ENCODE measurements at places on chromosomes 12 and 14.
A peak's percentile ranks its signal among the peaks of the same experiment; 100 is the strongest.

GRCh38 chr12:16763901-16764300 is 157.9 kb upstream of the LMO3 start:
- no peak for DNase-seq

DNA sequence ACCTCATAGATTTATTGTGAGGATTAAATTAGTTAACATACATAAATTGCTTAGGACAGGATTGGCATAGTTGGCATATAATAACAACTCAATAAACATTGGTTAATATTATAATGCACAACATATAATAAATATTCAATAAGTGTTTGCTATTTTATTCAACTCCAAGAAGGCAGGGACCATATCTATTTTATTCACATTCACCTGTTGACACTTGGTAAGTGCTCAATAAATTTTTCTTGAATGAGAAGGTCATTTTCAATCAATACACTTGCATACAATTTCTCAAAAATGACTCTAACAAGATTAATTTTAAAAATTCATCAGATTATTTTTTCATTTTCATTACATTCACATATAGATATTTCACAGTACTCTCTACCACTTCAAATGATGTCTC is 12.4 kb upstream of the NUP107 start:
- no peak for DNase-seq

DNA sequence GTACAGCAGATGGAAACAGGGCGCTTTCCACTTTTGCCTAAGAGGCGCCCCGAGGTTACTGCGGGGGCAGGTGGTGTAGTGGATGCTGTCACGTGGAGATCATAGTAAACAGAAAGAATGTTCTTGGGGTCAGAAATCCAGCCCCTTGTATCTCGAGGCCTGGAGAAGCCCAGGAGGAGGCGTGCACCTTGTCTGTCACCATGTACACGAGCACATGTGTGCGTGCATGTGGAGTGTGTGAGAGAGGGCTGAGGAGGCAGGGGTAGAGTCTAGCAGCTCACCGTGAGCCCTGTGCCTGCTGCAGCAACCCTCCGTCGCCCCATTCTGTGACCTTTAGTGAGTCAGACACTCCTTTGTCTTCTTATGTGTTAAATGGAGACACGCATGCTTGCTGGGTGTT is 59.0 kb downstream of the CACNA1C start:
- DNase-seq: no peak

GRCh38 chr12:6917491-6918231 is 3.3 kb downstream of the ENO2 start:
- DNase-seq: no peak

- no peak for DNase-seq
Measured at GRCh38 chr12:93139028-93139665, 210.1 kb upstream of the EEA1 start.

GRCh38 chr14:41230683-41231082 is 376.0 kb upstream of the LRFN5 start:
- no peak for DNase-seq

DNA sequence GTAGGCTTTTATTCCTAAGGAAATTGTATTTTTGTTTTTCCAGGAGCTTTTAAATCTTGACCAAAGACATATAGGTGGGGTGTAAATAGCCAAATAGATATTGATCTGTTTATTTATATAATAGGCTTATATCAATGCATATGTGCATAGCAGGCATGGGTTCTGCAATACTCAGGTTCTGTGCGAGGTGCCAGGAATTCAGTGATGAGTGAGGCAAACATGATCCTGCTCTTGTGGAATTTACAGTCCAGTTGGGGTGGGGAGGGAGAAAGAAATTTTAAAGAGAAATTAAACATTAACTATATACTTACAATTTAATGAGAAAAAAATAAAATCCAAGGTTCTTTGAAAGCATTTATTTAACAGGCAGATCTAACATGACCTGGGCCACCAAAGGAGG is 160.3 kb upstream of the HIF1A start:
- DNase-seq: no peak

DNA sequence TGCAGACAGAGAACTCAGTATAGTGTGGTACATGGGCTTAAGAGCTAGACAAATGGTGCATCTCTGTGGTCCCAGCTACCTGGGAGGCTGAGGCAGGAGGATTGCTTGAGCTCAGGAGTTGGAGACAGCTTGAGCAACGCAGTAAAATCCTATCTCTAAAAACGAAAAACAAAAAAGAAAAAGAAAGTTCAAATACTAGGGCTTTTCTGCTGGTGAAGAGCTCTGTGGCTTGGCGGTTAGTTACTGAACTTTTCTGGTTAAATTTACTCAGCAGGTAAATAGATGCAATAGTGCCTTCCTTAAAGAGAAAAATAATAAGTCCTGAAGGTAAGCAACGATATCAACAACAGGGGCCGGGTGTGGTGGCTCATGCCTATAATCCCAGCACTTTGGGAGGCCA is 31.4 kb upstream of the RAP1B start:
- no peak for DNase-seq

- DNase-seq: peak; percentile 85
Measured at GRCh38 chr14:96502621-96503305, 581 bp downstream of the PAPOLA start.

DNA sequence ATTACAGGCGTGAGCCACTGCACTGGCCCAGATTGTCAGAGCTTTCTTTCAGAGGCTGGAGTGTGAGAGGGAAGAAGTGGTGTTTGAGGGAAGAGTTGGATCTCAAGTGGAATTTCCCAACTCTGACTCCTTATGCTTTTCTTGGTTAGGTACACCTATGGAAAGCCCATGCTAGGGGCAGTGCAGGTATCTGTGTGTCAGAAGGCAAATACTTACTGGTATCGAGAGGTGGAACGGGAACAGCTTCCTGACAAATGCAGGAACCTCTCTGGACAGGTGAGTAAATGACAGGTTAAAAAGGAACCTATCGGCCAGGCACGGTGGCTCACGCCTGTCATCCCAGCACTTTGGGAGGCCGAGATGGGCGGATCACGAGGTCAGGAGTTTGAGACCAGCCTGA is 14.9 kb downstream of the A2ML1 start:
- no peak for DNase-seq

DNA sequence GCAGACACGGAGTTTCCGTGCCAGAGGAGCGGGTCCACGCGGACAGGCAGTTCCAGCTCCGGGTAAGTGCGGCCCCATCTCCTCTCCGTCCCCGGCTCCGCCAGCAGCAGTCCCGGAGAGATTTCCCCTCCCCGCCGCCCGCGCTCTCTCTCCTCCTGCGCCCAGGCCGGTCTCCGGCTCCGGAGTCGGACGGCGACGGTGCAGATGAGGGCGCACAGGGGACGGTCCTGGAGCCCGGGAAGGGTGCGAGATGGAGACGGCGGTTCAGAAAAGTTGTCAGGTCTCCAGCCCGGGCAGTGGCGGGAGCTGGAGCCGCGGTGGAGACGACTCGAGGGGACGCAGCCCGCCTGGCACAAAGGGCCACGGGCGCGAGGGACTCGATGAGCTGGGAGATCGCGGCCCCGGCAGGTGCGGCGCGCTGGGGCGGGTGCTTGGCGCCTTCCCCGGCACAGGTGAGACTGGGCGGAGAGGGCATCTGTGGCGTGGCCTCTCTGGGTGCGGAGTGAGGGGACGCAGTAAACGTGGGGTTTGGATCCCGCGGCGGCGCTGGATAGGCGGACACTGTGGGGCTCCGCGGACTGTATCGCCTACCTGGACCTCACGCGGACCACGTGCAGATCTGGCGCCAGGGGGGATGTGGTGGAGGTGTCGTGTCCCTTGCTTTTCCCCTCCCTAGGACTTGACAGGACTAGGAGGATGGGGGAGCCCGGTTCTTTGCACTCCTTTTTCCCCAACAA is 1540.3 kb upstream of the TMEM132C start:
- no peak for DNase-seq

- DNase-seq: no peak
Measured at GRCh38 chr14:96602186-96602585, 100.0 kb downstream of the PAPOLA start.

DNA sequence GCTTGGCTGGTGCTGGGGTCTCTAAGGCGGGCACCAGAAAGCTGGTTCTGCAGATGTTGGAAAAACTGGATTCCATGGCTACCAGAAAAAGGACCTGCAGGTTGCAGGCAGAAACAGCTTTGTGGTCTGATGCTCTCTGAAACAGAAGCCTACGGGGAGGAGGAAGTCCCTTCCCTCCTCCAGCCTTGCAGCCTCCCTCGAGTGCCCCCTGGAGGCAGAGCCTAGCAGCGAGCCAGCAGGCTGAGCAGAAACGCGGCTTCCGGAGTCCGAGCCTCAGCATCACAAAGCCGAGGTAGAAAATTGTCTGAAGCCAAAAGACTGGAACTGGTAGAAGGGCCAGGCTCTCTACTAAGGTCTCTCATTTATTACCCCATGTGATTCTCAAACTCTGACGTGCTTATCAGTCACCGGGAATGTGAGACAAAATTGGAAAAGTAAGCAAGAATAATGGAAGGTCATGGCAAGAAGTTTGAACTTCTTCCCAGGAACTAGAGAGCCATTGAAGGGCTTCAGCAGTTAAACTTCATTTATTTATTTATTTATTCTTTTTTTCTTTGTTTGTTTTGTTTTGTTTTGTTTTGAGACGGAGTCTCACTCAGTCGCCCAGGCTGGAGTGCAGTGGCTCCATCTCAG is 82.2 kb upstream of the CPSF6 start:
- peak; percentile 73 for DNase-seq

DNA sequence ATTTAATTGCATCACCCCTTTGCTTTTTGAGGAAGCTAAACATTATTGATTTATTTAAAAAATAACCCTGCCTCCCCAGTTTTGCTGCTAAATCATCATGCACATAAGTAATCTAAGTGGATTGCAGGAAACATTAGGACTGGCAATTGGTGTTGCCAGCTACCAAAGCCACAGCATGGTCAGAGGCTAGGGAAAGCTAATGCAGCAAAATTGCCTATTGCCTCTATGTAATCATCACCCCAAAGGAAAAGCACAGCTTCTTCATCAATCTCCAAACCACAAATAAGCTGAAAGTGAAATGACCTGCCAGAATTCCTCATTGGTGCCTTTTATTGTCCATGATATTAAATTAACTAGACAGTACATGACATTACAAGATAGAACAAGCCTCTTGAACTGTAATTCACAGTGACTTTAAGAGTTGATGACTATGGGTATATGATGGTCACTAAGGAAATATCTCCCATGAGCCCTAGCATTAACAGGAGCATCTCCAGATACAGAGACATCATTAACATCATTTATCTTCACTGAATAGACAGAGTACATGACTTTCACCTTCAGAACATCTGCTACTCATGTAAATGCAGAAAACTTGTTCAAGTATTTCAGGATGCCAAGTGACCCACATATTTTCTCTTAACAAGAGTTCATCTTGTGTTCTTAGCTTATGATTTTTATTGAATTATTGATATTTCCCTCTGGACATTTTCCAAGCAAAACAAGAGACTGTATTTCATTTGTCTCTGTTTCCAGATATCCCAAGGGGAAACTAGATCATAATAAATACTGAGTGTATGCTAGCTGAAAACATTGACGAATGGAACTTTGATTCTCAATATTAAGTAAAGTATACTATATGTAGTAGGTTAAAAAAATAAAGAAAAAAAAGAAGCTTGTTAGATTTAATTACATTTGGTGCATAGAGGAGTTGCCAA is 29.4 kb downstream of the PTPRR start:
- no peak for DNase-seq

DNA sequence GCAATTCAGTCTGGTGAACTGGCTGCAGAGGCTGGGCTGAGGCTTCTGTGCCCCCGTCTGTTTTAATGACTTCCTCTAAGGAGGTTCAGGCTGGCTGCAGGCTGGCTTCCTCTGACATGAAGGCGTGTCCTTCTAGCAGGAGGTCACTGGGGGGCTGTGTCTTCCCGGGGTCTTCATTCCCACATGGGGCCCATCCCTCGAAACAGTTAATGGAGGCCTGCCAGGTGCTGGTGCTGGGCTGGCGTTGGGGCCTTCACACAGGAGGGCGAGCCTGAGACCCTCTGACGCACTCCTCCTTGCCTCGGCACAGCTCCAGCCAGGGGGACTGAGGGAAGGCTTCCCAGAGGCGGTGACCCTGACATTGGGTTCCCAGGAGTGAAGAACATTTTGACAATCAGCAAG is 57.7 kb upstream of the DLK1 start:
- no peak for DNase-seq

- DNase-seq: no peak
Measured at GRCh38 chr14:89128311-89129026, 288.6 kb downstream of the FOXN3 start.

DNA sequence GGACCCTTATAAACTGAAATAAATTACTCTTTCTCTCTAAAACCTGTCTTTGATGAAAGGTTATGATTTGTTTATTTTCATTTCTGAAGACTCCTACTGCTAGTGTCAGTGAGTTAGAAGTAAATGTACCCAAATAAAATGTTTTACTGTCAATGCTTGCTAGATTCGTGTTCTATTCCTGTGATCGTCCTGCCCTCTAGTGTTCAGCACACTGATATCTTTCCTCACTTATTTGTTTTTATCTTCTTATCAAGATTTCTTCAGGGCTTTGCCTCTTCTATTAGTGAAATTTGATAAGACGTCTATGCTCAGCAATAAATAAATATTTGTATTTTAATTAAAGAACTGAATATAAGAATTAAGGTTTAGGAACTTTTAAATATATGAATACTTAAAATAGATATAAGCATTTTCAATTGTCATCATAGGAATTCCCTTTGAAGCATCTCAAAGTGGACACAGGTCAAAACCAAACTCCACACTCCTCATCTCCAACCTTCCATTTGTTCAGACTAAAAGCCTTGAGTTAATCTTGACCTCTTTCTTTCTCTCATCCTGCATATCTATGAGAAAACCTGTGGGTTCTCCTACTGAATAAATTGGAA is 75.8 kb downstream of the C12orf50 start:
- no peak for DNase-seq

- no peak for DNase-seq
Measured at GRCh38 chr12:5503774-5504173, 71.9 kb downstream of the NTF3 start.

- no peak for DNase-seq
Measured at GRCh38 chr14:68707482-68707881, 85.4 kb downstream of the ZFP36L1 start.

All from NK-92 treated with Interleukin-12 subunit alpha and Interleukin-12 subunit beta, amount 100 ng/mL, for 24 hours (cell line).